ENCODE measurements at places on chromosomes 7 and 10.

DNA sequence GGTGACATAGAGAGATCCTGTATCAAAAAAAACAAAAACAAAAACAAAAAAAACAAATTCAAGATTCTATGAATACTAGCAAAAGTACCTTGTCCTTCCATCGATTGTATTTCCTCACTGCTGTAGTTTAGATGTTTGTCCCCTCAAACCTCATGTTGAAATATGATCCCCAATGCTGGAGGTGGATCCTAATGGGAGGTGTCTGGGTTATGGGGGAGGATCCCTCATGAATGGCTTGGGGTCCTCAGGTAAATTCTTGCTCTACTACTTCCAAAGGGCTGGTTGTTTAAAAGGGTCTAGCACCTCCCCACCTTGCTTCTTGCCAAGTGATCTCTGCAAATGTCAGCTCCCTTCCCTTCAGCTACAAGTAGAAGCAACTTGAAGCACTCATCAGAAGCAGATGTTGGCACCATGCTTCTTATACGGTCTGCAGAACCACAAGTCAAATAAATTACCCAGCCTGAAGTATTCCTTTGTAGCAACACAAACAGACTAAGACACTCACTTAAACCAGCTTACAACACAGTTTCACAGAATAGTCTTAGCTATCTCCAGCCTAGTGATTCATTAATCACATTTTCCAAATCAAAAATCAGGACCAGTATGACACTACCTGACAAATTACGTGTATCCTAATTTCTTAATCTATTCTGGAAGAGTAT lies 20.7 kb downstream of the ABI1 start:
- DNase-seq: no peak

GRCh38 chr10:99393683-99394082 lies 36.7 kb downstream of the GOT1 start:
- no peak for DNase-seq

DNA sequence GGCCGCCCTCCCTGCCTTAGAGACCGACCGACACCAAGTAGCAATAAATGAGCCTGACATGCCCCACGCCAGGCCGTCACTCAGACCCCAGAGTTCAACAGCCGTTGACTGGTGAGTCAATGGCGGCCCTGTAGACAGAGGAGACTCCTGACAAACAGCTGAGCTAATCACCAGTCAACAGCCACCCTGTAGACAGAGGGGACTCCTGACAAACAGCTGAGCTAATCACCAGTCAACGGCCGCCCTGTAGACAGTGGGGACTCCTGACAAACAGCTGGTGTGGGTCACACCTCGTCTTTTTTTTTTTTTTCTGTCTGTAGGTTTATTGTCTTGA lies 16.9 kb upstream of the KNDC1 start:
- peak; percentile 4 for DNase-seq

- DNase-seq: no peak
These were observed 31.3 kb downstream of the DDC start for GRCh38 chr7:50533866-50534265.

- DNase-seq: no peak
These were observed 131.0 kb upstream of the PALS2 start for GRCh38 chr7:24442170-24442777.

- no peak for DNase-seq
These were observed 6.1 kb downstream of the DENND11 start for GRCh38 chr7:141695803-141696289.

DNA sequence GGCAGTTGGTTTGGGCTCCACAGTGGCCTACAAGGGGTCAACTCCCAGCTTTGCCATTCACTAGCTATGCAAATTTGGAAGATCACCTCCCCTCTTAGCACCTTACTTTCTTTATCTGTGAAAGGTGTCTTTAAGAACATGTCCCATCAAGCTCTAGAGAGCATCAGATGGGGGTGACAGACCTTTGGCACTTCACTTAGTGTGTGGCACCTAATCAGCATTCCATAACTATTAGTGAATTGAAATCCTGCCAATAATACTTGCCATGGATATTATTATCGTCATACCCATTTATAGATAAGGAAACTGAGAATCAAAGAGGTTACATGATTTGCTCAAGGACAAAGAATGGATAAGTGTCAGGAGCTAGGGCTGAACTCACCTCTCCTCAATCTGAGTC lies 51.9 kb downstream of the PLPP4 start:
- no peak for DNase-seq

- no peak for DNase-seq
These were observed 104.1 kb upstream of the LAMB4 start for GRCh38 chr7:108234281-108234680.

DNA sequence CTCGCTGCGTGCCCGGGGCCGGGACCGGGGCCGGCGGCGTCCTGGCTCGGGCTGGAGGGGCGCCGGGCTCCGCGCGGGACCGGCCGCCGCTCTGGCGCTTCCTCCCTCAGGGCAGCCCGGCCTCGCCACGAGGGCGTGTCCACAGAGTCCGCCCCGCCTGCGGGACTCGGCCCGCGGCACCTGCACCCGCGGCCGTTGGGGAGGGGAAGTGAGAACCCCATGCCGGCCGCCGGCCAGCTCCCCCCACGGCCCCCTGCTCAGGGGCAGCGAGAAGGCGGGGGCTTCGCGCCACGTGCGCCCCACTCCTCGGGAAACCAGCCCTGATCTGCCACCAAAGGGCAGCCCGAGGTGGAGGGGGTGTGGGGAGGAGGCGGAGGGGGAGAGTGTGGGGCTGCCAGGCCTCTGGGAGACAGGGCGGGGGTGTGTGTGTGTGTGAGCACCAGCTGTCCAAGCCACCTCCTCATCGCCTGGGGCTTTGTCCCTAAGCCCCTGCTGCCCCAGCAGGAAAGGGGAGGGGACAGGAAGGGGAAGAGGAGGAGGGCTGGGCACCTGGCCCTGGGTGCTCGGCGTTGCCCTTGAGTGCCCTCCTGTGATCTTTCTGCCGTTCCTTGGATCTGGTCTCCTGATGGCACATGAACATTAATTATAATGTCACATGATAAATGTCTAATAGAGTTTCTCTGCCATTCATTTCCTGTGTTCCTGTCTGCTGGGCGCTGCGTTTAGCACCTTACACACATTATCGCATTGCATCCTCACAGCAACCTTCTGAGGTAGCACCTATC lies at the start of gene PIK3AP1:
Gene PIK3AP1 (minus strand): TSS at position 93 of the 785 bp plus-strand sequence. CDS start 120 bp downstream, outside the sequence.
- peak; percentile 60 for DNase-seq

Data from ovary (tissue), 10 donors.